Aorta (tissue), 5 donors: ENCODE measurements at places on chromosomes 7 and 10. TPM values are rescaled to one million over a fixed set of nuclear protein-coding genes. Genes with fewer than 3 reads are reported as not detected.

DNA sequence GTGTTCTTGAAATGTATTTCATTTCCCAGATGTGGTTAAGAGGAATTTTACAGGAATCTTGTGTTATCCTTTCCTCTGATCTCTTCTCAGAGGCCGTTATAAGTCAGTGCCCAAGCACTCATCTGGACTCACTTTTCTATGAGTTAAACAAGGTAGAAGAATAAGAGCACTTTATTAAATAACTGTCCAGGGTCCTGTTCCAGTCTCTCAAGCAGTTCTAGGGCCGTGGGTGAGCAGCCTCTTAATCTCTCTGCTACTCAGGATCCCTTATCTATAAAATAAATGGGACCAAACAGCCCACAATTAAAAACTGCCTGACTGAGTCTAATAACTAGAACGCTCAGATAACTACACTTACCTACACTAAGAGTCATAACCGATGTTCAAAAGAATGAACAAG, 111.2 kb downstream of the OSBPL3 start:
- no peak for DNase-seq

- no peak for DNase-seq
Observed at GRCh38 chr7:74302745-74303221, 13.6 kb downstream of the CLIP2 start.

The UPK3B gene
- 1.6 TPM for total RNA-seq

DNA sequence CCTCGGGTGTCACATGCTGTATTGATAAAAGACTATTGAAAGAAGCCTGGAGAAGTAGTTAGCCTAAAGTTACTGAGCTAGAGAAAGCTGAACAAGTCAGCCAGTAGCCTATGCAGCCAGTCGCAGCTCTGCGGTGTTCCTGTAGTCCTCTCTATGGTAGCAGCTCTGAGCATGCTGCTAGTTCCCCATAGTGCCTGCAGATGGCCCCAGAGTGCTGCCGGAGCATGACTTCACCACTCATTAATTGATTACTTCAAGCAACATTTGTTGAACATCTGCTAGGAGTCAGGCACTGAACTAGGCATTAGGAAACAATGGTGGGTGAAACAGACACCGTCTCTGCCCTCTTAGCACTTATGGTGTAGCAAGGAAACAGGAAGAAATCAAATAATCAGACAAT, 422.7 kb downstream of the SORCS3 start:
- DNase-seq = no peak

DNA sequence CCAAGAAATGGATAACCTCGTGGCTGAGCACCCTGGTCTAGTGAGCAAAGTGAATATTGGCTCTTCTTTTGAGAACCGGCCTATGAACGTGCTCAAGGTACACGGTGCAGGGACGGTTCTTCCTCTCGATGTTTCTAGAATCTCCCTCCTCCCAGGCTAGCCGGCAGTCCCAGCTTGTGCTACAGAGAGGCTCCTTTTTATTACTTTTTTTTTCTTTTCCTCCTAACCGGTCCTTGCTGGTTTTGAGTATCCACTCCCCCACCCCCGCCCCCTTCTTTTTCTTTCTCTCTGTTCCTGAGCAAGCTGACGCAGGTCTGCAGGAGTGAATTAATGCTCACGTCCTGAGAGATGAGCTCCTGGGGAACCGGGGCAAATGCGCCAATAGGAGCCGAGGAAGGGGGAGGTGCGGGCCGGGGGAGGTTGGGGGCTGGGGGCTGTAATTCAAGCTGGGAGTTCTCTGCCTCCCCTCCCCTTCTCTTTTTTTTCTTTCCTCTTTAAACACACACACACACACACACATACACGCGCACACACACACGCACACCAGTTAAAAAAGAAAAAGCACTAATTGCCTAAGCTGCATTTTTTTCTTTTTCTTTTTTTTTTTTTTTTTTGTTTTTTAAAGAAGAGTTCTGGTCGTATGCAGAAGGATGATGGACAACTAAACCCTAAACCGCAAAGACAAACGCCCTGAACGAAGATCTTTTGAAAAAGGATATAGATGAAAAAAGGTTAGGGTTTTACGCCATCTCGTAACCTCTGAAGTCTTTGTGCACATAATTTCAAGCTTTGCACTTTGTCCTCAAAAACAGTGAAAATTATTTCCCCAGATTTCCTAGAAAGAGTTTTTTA, 6.6 kb downstream of the CPA2 start:
- DNase-seq = no peak

DNA sequence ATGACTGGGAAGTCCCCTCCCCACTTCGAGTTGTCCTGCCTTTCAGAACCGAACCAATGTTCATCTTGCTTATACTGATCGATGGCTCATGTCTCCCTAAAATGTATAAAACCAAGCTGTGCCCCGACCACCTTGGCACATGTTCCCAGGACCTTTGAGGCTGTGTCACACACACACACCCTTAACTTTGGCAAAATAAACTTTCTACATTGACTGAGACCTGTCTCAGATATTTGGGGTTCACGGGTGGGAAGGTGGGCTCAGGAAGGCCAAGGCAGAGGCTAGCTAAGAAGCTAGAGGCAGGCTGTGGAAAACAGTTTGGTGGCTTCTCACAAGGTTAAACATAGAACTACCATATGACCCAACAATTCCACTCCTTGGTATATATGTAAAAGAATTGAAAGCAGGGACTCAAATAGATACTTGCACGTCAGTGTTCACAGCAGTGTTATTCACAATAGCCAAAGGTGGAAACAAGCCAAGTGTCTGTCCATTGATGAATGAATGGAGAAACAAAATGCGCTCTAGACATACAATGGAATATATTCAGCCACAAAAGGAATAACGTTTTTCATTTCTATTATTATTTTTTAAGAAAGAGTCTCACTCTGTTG, 15.4 kb downstream of the PRF1 start:
- no peak for DNase-seq

GRCh38 chr7:40656349-40656748, 521.5 kb downstream of the SUGCT start:
- no peak for DNase-seq

The ZNF488 gene
- 0.12 TPM for total RNA-seq

- no peak for DNase-seq
Observed at GRCh38 chr10:59687657-59688056, 22.0 kb downstream of the SLC16A9 start.

The IFIT1 gene
- total RNA-seq = 17.9 TPM

DNA sequence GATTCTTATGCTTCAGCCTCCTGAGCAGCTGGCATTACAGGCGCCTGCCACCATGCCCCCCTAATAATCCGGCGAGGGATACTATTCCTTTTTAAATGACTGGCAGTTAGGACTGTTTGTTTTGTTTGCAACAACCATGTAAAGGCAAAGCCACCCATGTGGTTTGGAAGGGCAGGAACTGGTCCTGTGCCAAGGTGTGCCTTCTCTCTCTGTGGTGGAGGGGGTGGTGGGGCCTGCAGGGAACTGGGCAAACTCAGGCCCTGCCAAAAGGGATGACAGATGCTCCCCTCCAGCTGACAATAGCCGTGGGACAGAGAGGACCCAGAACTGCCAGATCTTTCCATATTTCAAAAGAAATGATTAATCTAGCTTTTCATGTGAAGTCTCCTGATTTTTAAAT, 23.5 kb upstream of the WAPL start:
- no peak for DNase-seq

DNA sequence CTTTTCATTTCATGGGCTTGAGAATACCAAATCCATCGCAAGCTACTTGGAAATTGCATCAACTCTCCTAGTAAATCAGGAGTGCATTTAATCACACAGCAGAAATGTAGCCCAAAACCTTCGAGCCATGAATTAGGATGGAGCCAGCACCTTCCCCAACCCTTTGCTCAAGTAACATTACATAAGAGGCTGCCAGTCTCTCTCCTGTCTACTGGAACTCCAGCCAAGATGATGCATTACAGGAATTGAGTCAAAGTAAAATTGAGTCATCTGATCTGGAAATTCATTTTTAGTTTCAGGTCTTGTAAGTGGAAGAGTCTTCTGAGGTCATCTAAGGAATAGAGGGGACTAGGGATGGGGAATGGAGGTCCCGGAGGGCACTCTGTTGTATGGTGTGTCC, 69.7 kb upstream of the FHIP2A start:
- no peak for DNase-seq

The GRID1 gene
- 1.1 TPM for total RNA-seq

The OIT3 gene
- 0.23 TPM for total RNA-seq

DNA sequence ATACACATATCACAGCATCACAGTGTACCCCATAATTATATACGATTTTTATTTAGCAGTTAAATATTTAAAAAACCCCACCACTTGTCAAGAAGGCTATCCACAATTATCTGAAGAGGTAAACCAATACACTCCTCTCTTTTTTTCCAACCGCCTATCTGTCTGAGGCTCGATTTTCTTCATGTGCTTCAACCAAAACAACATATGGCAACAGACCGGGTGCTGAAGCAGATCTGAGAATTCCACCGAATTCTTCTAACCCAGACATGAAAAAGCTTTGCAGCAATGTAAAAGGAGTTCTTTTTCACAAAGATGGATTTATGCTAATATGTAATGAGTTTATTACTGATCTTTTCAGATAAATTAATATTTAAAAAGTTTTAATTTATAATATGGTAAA, 132.4 kb upstream of the RHEB start:
- DNase-seq = no peak

GRCh38 chr10:122078965-122079795, 90.2 kb downstream of the TACC2 start:
- no peak for DNase-seq

- DNase-seq = no peak
Observed at GRCh38 chr10:119319161-119319919, 112.0 kb downstream of the GRK5 start.

DNA sequence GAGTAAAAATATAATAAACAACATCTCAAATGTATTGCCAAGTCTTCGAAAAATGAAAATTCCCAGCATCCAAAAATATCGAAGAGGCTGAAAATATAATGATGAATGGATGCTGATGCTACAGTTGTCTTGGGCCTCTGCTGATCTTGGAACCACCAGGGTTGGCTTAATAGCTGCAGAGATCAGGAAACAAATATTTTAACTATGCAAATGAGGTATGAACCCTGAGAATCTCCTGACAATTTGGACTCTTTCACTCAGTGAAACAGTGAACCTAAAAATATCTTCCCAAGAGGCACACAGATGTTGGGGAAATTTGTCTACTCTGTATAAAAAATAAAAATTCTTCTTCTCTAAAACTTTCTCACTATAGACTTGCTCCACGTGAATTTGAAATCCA, 97.7 kb upstream of the EGFR start:
- no peak for DNase-seq

GRCh38 chr7:92633211-92633906, 43.2 kb upstream of the FAM133B start:
- DNase-seq = no peak

- no peak for DNase-seq
Observed at GRCh38 chr7:139895141-139895829, 66.2 kb downstream of the TBXAS1 start.

GRCh38 chr10:113735913-113736312, 15.6 kb upstream of the PLEKHS1 start:
- DNase-seq = no peak

DNA sequence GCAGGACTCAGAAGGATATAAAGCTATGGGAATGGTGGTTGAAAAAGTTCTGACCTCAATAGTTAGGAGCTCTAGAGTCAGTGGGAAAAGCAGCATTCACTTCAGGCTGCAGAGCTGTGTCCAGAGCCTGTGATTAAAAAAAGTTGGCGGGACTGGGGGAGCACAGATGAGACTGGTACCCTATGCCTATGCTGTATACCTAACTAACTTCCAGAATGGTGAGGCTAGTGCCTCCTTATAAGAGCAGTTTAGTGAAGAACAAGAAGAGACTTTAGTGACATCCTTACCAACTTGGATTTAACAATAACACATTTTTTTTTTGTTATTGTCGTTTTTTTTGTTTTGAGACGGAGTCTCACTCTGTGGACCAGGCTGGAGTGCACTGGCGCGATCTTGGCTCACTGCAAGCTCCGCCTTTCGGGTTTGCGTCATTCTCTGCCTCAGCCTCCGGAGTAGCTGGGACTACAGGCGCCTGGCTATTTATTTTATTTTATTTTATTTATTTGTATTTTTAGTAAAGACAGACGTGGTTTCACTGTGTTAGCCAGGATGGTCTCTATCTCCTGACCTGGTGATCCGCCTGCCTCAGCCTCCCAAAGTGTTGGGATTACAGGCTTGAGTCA, 6.6 kb upstream of the ZNF282 start:
- no peak for DNase-seq

The PPIA gene
- total RNA-seq = 835 TPM

DNA sequence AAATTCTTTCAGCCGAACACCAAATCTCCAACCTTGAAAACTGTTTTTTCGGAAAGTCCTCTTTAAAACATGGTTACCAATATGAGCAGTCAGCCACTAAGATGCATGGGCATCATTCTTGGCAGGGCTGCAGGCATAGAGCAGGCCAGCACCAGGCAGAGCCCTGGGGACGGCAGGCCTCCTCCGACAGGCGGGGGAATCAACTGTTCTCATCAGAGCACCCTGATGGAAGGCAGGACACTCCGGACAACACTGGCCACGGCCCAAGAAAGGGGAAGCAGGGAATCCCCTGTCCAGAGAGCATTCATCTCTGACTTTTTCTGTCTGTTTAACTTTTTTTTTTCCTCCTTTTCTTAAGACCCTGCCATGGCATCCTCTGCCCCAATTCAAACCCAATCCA, 1.4 kb upstream of the NOS3 start:
- DNase-seq = no peak

The STRIP2 gene
- 1.3 TPM for total RNA-seq

- DNase-seq = no peak
Observed at GRCh38 chr10:126186766-126187165, 201.5 kb downstream of the ADAM12 start.

DNA sequence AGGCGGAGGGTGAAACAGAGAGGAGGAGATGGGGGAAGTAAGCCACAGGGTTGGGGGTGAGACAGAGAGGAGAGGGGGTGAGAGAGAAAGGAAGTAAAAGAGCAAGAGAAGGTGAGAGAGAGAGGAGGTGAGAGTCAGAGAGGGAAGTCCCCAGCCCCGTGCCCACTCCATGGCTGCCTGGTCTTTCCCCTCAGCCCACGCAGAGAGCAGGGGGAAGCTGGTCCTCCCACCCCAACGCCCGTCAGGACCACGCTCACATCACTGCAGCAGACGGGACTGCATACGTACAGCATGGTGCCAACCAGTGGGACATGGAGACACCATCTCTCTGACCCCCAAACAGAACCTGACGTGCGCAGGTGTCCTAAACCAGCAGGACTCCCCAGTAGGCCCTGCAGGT, 12.1 kb upstream of the PDGFA start:
- no peak for DNase-seq

GRCh38 chr7:27438881-27439589, 196.4 kb downstream of the EVX1 start:
- DNase-seq = no peak

DNA sequence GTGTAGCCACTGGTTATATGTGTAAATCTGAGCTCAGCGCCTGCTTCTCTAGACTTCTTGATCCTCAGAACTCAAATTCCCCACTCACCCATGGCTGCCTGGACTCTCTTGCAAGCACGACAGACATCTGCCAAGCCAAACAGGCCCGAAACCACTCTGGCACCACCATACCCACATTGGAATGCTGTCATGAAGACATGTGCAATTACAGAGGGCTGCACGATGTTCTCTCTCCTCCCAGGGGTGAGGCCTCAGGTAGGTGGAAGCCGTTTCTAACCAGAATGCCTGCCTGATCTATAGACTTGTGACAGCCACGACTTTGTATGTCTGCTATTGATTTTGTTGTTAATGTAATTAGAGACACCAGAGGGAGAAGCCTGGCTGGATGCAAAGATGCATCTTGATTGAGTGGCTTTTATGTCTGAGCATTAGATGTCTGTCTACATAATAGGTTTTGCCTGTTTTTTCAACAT, 4.0 kb downstream of the BAMBI start:
- peak; percentile 75 for DNase-seq

The ZNF32 gene
- 31.6 TPM for total RNA-seq

The PDE6C gene
- total RNA-seq = not detected
